ENCODE measurements at places on chromosomes 2 and 18. TPM values are rescaled to one million over a fixed set of nuclear protein-coding genes. Genes with fewer than 3 reads are reported as not detected.

SPDYA gene
- total RNA-seq, result 0.33 TPM

LRRC30 gene
- not detected for total RNA-seq

CPLX4 gene
- not detected for total RNA-seq

DNA sequence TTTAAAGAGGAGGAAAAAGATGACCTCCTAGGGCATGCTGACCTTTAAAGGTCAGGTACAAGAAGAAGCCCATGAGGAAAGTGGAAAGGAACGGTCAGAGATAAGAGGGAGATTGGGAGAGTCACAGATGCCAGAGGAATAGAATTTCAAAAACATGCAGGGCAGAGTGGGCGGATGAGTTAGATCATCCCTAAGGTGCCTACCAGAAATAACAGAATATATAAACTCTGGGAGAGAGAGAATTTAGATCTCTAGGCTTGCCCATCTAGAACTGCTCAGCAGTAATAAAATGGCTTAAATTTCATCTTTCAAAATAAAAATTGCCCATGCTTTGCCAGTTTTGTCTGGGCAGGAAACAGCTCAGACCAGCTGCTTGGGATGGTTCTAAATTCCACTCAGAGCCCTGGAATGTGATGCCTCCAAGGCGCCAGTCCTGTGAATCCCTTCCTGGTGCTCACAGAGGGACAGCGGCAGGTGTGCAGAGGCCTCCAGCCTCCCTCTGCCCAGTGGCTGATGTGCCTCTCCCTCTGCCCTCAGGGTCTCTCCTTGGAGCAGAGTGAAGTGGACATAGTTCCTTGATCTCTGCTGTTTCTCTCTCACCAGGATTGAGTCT lies 130.9 kb downstream of the ANTXR1 start:
- H3K4me3 ChIP-seq, result no peak overlapping the region
- no peak overlapping the region for H3K27ac ChIP-seq
- no peak for DNase-seq
- no peaks in the 10 kb centered on the region for H3K27me3 ChIP-seq
- H3K36me3 ChIP-seq, result peaks cover 21% of the 10 kb centered on the region

- peak overlapping the region; percentile 96 for H3K27ac ChIP-seq
These were observed 107.4 kb upstream of the KCTD1 start for GRCh38 chr18:26655525-26656430.
